Activated effector memory CD4-positive, alpha-beta T cell treated with Interleukin-2 at 50 U/mL for 16 hours (primary cell): ENCODE measurements at places on chromosomes 4 and X.

- DNase-seq, result no peak
Observed at GRCh38 chr4:2785613-2786012, 7.3 kb upstream of the SH3BP2 start.

DNA sequence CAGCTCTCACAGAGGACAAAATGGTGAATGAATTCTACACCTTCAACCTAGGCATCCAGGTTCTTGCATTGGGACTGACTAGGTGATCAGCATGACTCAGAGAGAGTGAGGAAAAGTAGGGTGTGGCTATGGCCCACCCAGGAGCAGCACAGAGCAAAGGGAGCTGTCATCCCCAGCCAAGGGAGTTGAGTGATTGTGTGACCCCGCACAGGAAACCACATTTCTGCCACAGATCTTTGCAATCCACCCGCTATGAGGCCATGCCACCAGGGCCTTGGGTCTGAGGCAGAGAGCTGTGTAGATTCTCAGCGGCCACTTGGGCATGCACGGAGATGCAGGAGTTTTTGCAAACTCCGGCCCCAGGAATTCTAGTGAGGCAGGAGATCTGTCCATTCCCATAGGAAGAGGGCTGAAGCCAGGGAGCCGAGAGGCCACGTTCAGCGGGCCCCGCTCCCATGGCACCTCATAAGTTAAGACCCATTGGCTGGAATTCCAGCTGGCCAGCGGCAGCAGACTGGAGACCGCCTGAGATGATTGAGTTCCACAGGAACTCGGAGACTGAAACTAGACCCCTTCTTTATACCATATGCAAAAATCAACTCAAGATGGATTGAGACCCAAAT, 75.9 kb downstream of the NAA11 start:
- DNase-seq, result no peak

DNA sequence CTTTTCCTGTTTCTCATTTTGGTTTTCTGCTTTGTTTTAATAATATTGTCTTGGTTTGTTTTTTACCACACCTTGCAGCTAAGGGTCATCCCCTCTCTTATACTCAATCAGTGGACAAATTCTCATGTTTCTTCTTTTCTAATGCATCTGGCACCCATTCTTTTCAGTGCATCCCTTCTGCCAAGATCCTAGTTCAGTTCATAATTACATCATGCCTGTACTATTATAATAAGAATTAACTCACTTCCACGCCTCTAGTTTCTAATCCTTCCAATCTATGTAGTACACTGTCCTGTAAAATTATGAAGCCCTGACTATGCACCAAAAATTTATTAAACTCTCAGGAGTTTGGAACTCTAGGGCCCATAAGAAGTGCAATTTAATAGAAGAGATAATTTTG, 126.1 kb downstream of the FAT4 start:
- DNase-seq, result no peak

- no peak for DNase-seq
Observed at GRCh38 chrX:130606425-130606824, 204.6 kb downstream of the RBMX2 start.

DNA sequence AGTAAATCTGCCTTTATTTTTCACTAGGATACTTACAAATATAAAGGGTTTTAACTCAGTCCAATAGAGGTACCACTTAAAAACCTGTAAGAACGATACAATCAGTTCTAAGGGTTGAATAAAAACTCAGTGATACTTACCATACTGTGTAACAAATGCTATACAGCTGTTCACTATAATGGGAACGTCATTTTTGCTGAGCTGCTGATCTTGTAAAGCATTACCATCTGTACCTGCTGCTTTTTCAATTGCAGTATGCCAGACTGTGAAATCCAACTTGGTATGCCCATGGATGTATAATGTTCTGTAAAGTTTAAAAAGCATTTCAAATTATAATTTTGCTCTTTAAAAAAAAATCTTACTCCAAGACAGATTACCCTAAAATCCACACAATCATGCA, 111.2 kb downstream of the ARAP2 start:
- DNase-seq, result no peak

DNA sequence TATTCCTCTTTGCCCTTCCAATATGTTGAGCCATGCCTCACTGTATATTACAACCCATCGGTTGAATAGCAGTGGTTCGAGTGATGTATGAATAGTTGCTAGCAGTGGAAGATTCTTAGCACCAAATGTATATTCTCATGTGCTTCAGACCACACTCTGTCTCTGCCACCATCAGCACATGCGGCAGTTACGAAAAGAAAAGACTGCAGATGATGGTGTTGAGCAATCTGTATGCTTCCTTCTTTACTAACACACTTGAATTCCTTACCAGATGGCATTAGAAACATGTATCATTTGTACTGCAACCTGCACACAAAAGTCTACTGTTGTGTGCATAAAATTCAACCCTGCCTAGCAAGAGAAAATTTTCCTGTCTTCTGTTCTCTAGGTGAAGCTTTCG, 214.6 kb downstream of the ENOX2 start:
- DNase-seq, result no peak

- no peak for DNase-seq
Observed at GRCh38 chr4:175421506-175421905, 390.6 kb downstream of the GPM6A start.

GRCh38 chr4:5553801-5554200, 154.6 kb downstream of the EVC2 start:
- DNase-seq, result no peak

DNA sequence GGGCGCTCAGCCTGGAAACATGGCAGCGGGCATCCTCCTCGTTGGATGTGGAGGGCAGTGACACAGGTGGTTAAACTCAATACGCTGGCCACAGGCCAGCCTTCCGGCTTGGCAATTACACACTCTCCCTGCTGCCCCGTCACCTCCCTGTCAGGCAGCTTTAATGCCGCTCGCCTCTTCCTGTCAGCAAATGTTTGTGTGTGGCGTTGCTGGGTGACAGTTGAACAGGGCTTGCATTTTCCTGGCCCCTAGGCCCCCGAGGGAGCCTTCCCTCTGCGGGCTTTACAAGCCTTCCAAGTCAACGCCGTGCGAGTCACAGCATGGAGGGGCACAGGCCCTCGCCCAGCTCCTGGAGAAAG, 620.0 kb downstream of the BCOR start:
- no peak for DNase-seq

DNA sequence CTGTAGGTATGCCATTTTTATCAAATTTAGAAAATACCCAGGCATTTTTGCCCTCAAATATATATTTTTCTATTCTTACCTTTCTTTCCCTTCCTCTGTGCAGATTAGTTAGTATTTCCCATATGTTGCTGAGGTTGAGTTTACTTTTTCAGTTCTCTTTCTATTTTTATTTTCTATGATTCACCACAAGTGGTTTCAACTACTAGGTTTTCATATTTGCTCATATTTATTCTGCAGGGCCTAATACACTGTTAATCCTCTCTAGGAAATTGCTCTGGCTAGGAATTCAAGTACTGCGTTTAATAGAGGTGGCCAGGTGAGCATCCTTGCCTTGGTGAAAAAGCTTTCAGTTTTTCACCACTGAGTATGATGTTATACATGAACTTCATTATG, 1535.3 kb upstream of the PCDH10 start:
- DNase-seq, result no peak
